H1 (cell line): ENCODE measurements at places on chromosomes 16 and 17. TPM values are rescaled to one million over a fixed set of nuclear protein-coding genes. Genes with fewer than 3 reads are reported as not detected.

The FOXO3B gene
- total RNA-seq: 12.4 and 13.3 TPM in 2 replicates

The LDHD gene
- total RNA-seq: 14.7 and 14.9 TPM in 2 replicates

The P2RX5 gene
- total RNA-seq: 15.5 and 15.6 TPM in 2 replicates

The TNFRSF13B gene
- total RNA-seq: not detected in 2 replicates

The ZNF764 gene
- total RNA-seq: 7.7 and 8.4 TPM in 2 replicates

The OTOA gene
- 0.32 TPM in 1 of 2 replicates, not detected in the other for total RNA-seq

The CLEC18A gene
- total RNA-seq: 0.92 and 1.4 TPM in 2 replicates

The C16orf46 gene
- 0.60 and 1.1 TPM in 2 replicates for total RNA-seq

The TLCD2 gene
- 1.3 and 1.4 TPM in 2 replicates for total RNA-seq

The DBNDD1 gene
- total RNA-seq: 69.9 and 76.0 TPM in 2 replicates

The ERN2 gene
- total RNA-seq: 1.7 and 2.4 TPM in 2 replicates

The TMED6 gene
- 0.94 TPM in 1 of 2 replicates, not detected in the other for total RNA-seq
